ENCODE measurements at places on chromosomes 6 and 20.
A peak's percentile ranks its signal among the peaks of the same experiment; 100 is the strongest.

DNA sequence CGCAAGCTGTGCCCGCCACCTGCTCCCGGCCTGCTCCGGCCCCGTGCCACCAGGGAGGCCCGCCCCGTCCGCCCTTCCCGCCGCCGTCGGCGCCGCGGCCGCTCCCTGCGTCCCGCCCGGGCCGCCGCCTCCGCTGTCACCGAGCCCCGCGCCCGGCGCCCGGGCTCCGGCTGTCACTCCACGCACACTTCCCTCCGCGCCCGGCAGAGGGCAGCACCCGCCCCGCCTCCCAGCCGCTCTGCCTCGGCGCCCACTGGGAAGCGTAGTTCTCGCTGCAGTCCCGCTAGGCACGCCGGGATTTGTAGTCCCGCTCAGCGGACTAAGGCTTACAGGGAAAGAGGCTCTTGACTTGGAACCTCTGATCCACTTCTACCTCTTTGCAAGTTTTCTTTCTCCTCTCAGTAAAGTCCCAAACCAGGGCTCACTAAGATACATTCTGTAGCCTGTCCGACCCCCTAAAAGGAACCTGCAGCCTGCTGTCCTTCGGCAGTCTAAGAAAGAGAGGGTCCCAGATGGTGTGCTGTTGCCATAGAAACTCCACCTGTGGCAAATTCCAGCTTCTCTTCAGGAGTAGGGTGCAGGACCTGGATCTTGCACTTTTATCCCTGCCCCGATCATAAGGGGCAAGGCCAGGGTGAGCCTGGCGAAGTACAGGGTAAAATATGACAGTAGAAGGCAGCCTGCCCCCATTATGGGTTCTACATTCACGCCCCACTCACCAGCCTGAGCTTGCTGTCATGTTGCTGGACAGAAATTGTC, at the start of gene TFEB:
TFEB (minus strand) TSS at position 182 of the 759 bp plus-strand sequence. CDS start 44,395 bp downstream, outside the sequence.
- no peaks in the 10 kb centered on the region for H3K36me3 ChIP-seq
- peaks cover 39% of the 10 kb centered on the region for H3K4me1 ChIP-seq
- H3K27ac ChIP-seq = peak within 1 kb of the TSS; percentile 65
- H3K4me3 ChIP-seq = peak within 1 kb of the TSS; percentile 54

DNA sequence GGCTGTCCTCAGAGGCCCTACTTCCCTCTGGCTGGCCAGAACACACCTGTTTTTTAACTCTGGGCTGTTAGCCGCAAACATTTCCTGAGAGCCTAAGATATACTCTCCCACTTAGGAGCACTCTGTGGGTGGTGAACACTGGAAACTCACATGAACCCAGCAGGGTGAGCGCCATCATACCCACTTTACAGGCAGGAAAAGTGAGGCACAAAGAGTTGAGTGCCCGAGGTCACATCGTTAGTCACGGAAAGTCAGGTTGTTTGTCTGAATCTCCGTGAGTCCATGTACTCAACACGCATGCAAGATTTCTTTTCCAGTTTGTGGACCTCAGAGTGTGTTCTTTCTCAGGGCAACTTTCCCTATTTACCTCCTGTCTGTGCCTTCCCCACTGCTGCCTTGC, 1.9 kb downstream of the BAK1 start:
- peaks cover 32% of the 10 kb centered on the region for H3K36me3 ChIP-seq
- peak overlapping the region; percentile 90 for H3K27ac ChIP-seq
- DNase-seq = no peak
- H3K27me3 ChIP-seq = no peaks in the 10 kb centered on the region
- H3K4me3 ChIP-seq = peak overlapping the region; percentile 98
- H3K4me1 ChIP-seq = peaks cover 25% of the 10 kb centered on the region

DNA sequence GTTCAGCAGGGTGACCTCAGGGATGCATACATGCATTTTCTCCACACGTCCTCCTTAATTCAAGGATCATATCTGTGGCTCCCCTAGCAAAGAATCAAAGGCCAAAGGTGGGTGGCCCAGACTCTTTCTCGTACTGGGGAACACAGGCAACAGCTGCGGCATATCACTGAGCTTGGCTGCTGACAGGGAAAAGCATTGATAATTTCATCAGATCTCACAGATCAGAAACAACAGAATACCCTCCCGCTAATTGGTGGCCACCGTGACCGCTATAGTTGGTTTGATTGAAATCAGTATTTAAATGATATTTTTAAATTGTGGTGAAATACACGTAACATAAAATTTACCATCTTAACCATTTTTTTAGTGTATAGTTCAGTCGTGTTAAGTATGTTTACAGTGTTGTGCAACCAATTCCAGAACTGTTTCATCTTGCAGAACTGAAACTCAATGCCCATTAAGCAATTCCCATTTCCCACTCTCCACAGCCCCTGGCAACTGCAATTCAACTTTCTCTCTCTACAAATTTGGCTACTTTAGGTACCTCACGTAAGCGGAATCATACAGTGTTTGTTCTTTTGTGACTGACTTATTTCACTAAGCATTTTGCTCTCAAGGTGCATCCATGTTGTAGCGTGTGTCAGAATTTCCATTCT, 74.7 kb upstream of the TMEM170B start:
- H3K4me3 ChIP-seq = no peak overlapping the region
- no peak for DNase-seq
- no peak overlapping the region for H3K27ac ChIP-seq
- no peaks in the 10 kb centered on the region for H3K36me3 ChIP-seq

- H3K4me3 ChIP-seq = no peak overlapping the region
- H3K4me1 ChIP-seq = no peaks in the 10 kb centered on the region
- no peaks in the 10 kb centered on the region for H3K27me3 ChIP-seq
- H3K27ac ChIP-seq = no peak overlapping the region
These were observed 16.7 kb upstream of the VNN1 start for GRCh38 chr6:132730560-132730959.

GRCh38 chr6:67916399-67916798, 718.7 kb upstream of the ADGRB3 start:
- no peaks in the 10 kb centered on the region for H3K4me1 ChIP-seq
- H3K36me3 ChIP-seq = no peaks in the 10 kb centered on the region
- no peak overlapping the region for H3K4me3 ChIP-seq

- DNase-seq = no peak
- H3K4me1 ChIP-seq = peaks cover 19% of the 10 kb centered on the region
- no peaks in the 10 kb centered on the region for H3K27me3 ChIP-seq
- H3K36me3 ChIP-seq = peaks cover 5% of the 10 kb centered on the region
- H3K27ac ChIP-seq = no peak overlapping the region
- H3K4me3 ChIP-seq = no peak overlapping the region
These were observed 2.3 kb upstream of the MTFR2 start for GRCh38 chr6:136252441-136252840.

DNA sequence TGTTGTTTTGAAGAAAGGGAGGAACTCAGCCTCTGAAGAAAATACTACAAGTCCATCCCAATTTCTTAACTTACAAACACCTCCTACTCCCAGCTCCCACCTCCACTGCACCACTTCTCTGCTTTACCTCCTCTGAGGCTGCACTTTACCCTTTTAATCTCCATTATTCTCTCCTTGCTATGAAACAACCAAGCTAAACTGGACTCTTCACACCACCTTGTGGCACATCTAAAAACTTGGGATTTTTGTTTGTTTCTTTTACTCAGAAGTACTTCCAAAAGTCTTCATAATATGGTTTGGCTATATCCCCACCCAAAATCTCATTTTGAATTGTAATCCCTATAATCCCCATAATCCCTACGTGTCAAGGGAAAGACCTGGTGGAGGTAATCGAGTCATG, 142.2 kb downstream of the MOXD1 start:
- H3K4me3 ChIP-seq = no peak overlapping the region
- H3K27me3 ChIP-seq = no peaks in the 10 kb centered on the region
- H3K36me3 ChIP-seq = no peaks in the 10 kb centered on the region
- no peak for DNase-seq
- H3K27ac ChIP-seq = no peak overlapping the region
- H3K4me1 ChIP-seq = no peaks in the 10 kb centered on the region

GRCh38 chr6:52992980-52993920, 1.8 kb downstream of the GSTA4 start:
- H3K4me3 ChIP-seq = no peak overlapping the region
- H3K36me3 ChIP-seq = no peaks in the 10 kb centered on the region
- H3K4me1 ChIP-seq = peaks cover 9% of the 10 kb centered on the region

GRCh38 chr20:38833857-38834164, 28.3 kb downstream of the PPP1R16B start:
- H3K27me3 ChIP-seq = no peaks in the 10 kb centered on the region
- H3K4me1 ChIP-seq = peaks cover 36% of the 10 kb centered on the region
- DNase-seq = peak; percentile 65
- no peak overlapping the region for H3K27ac ChIP-seq
- no peak overlapping the region for H3K4me3 ChIP-seq
- H3K36me3 ChIP-seq = peaks cover 4% of the 10 kb centered on the region

Data from CD8-positive, alpha-beta memory T cell (primary cell).